ENCODE measurements at places on chromosomes 1 and 21.

DNA sequence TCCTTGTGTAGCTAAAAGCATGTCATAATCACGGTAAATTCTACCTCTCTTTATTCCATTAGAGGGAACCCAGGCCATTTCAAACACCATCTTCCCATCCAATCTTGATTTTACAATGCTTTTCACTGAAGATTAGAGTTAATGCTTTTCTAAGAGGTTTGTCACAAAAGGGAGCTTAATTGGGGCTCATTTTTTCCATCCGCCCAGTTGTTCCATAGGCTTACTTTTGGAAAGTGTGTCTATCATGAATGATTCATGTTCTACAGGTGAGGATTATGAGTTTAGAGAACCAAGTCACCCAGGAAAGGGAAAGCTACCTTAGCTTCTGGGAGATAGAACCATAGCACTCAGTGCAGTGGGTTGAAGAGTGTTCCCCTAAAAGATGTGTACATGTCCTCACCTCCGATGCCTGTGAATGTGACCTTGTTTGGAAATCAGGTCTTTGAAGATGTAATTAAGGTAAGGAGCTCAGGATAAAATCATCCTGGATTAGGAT, 286.9 kb upstream of the RUNX1 start:
- DNase-seq = no peak

- DNase-seq = no peak
These were observed 41.1 kb upstream of the CCSAP start for GRCh38 chr1:229383961-229384360.

DNA sequence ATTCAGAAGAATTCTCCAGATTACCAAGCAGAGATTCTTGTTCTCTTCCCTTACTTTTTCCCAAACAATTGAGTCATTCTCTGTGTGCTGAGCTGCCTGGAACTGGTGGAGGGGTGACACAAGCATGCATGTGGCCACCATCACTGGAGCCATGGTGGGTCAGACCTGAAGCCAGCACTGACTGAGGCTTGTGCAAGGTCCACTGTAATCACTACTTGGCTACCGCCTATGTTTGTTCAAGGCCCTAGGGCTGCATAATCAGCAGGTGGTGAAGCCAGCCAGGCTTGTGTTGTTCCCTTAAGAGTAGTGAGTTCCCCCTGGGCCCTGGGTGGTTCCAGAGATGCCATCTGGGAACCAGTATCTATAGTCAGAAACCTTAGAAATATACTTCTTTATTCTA, 183.8 kb downstream of the DNAH14 start:
- no peak for DNase-seq

GRCh38 chr1:24830680-24831272, 85.5 kb downstream of the CLIC4 start:
- peak; percentile 64 for DNase-seq

DNA sequence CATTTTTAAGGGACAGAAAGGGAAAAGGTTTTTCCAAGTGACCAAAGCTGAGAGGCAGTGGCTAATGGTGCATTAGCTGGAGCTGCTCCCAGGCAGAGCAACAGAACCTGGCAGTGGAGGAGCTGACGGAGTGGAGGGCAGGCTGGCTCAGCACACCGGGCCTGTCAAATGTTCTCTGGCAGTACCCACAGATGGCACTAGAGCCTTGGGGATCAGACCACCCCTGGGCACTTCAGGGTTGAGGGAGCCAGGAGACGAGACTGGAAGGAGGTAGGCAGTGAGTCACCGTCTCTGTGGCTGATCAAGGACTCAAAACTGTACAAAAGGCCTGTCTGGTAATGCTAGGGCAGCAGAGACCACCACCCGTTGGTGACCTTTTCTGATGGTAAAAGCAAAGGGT, 121.7 kb upstream of the KIAA0040 start:
- DNase-seq = no peak

DNA sequence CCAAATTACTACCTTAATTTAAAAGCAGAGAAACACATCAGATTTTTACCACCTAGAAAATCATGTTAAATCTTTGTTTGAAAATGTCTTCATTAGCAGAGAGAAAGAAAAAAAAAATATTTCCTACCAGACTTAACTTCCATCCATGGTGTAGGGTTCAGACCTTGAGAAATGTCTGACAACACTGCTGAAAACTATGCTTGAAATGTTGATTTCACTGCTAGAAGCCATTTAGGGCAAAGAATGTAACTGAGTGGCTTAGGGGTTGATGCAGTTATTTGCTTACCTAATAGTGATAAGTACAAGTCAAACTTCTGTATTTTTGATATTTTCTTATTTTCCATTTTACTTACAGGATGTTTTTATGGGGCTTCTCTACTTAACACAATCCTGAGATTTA, 495.6 kb upstream of the NEGR1 start:
- DNase-seq = no peak

GRCh38 chr1:68361346-68361910, 88.3 kb downstream of the RPE65 start:
- DNase-seq = no peak

DNA sequence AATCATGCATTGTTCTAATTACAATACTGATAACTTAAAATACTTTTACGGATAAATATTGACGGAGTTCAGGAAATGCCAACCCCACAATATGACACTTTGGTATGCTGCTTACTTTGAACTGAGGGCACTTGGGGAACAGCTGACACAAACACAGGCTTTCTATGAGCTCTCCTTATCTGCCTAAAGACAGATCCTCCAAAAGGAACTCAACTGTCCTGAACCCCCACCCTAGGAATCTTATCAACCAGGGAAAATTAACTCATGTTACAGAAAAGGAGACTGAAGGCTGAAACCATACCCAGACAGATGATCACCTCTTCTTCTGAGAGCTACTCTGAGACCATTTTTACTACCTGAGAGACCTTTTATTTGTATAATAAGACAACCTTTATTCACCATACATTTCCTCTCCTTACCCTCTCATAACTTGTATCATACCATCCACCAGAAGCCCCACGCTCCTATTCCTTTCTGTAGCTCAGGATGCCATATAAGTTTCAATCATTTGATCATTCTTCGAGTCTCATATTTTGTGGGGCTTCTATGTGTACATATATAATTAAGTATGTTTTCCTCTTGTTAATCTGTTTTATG, 239.5 kb downstream of the FAF1 start:
- no peak for DNase-seq

GRCh38 chr1:172895050-172895460, 155.7 kb downstream of the TNFSF18 start:
- no peak for DNase-seq

DNA sequence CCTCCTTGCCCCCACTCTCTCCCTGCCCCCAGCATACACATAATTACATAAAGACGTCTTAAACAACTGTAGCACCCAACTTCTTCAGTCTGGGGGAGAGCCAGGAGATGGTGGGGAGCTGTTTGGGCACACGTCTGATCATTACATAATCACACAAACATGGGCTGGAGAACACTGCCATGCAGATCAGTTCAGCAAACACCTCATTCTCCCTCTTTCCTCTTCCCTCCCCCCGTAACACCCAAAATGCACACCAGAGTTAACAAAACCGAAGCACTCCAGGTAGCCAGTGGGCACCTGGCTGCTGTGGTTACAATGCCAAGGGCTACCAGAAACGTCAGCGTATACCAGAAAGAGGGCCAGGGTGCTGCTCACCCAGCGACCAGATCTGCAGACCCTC, 1.6 kb downstream of the HIVEP3 start:
- no peak for DNase-seq

Measured in neural progenitor cell (in vitro differentiated cells).